Lung microvascular endothelial cell (primary cell): ENCODE measurements at places on chromosomes 5 and 9. TPM values are rescaled to one million over a fixed set of nuclear protein-coding genes. Genes with fewer than 3 reads are reported as not detected.
A peak's percentile ranks its signal among the peaks of the same experiment; 100 is the strongest.

DNA sequence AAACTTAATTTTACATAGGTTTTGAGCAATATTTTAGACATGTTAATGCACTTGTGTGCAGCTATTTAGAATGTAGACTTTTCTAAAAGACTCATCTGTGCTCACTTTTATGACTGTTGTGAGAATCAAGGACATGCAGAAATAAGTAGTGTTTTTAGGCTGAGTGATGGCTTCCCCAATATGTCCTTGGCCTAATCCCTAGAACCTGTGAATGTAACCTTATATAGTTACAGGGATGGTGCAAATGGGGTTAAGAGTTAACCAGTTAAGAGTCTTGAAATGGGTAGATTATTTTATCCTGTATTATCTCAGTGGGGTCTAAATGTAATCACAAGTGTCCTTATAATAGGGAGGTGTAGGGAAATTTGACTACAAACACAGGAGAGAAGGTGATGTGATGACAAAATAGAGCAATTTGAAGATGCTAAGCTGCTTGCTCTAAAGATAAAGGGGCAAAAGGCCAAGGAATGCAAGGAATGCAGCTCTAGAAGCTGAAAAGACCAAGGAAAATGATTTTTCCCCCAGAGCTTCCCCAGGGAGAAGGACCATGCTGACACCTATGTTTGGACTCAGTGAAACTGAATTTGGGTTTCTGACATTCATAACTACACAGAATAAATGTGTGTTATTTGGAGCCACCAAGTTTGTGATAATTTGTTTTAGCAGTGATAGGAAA lies 298.0 kb upstream of the PAPPA start:
- no peak for DNase-seq

GRCh38 chr5:132487841-132488555 lies 2.6 kb downstream of the IRF1 start:
- DNase-seq: no peak

- DNase-seq: no peak
Measured at GRCh38 chr5:33072296-33072695, 361.2 kb downstream of the NPR3 start.

DNA sequence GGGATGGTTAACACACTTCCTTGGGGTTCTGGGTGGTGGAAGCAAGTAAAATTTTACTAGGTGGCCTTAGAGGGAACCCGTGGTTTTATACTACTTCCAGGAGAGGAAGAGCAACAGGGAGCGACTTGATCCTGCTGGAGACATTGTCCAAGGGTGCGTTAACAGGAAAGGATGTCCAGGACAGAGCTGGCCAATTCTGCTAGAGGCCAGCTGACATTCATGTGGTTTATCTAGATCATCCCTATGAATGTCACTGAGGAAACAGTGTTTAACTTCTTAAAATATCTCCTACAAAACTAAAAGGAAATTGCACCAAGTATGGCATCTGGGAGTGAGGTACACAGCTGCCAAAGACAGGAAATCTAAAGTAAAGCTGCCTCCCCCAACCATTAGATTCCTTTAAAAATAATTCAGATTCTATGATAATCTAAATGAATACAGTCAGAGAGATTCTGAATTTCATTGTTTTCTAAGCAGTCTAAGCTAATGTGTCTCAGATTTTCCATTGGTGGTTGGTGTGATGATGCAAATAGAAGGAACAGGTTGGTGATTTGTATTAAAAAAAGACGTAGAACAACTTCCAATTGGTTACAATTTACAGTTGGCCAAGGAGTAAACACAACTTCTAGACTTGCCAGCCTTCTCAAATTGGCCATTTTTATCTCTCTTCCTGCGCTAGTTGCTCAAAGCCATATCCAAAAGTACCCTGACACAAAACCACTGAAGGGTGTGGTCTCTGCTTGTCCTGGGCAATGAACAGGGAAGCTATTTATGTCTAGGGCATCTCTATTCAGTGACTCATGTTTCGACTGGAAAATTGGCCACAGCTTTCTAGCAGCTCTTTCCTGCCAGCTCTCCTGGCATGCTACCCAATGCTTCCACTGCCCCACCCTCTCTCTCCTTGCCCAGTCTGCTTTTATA lies 574.7 kb upstream of the MEF2C start:
- peak; percentile 64 for DNase-seq

DNA sequence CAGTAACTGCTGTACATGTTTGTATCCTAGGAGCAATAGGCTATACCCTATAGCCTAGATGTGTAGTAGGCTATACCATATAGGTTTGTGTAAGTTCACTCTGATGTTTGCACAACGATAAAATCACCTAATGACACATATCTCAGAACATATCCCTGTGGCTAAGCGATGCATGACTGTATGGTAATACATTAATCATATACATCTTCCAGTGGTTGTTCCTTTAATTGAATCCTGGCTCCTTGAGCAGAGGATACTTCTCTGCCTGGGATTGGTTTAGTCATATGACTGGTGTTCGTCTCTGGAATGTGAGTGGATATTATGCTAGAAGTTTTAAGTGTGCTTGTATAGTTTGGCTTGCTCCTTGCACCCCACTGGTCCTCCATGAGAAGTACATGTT lies 425.8 kb downstream of the MAN2A1 start:
- DNase-seq: no peak

DNA sequence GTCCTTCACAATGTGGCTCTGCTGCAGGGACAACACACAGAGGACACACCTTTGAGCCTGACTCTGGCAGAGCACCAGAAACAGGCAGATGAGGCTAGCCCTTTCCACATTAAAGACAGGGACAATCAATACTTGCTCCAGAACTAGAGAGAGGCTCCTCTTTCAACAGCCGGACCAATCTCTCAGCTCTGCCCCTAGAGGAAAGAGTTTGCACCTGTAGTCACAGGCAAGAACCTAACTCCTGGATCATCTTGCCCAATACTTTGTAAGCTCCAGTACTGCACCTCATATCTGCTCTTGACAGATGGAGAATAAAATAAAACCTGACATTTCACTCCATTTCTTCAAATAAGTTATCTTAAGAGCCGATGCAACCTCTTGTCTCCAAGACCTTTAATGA lies 52.1 kb downstream of the EPB41L4A start:
- no peak for DNase-seq

GRCh38 chr5:756171-756570 lies 28.4 kb downstream of the ZDHHC11B start:
- DNase-seq: no peak

DNA sequence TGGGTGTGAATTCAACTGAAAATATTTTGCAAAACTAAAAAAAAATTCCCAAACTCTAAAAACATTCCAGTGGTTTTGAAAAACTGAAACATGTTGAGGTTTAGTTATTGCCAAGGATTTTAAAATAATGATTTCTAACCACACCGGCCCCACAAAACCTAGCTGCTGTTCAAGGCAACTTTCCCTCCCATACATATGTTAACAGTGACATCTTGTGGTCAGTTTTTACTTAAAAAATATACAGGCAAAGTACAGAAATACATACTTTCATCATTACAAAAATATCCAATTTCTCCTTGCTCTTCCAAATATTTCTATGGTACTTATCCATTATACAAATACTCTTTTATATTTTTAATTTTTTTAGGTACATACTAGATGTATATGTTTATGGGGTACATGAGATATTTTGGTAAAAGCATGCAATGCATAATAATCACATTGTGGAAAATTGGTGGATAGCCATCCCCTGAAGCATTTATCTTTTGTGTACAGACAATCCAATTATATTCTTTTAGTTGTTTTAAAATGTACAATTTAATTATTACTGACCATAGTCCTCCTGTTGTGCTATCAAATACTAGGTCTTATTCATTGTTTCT lies 34.4 kb upstream of the MRPS30 start:
- peak; percentile 63 for DNase-seq

- DNase-seq: no peak
Measured at GRCh38 chr5:124980163-124980941, 233.9 kb upstream of the ZNF608 start.

GRCh38 chr5:143258559-143259253 lies 144.8 kb downstream of the NR3C1 start:
- no peak for DNase-seq

- DNase-seq: peak; percentile 27
Measured at GRCh38 chr9:136769710-136770191, 5.4 kb upstream of the LCN15 start.

- DNase-seq: no peak
Measured at GRCh38 chr5:145008876-145009530, 826.1 kb downstream of the PRELID2 start.

The IRGM gene
- total RNA-seq: not detected in 2 replicates

The PAEP gene
- not detected in 2 replicates for total RNA-seq

The ANKRD18B gene
- under 0.01 and 0.22 TPM in 2 replicates for total RNA-seq
